ENCODE measurements at places on chromosomes 2 and 18. TPM values are rescaled to one million over a fixed set of nuclear protein-coding genes. Genes with fewer than 3 reads are reported as not detected.

DNA sequence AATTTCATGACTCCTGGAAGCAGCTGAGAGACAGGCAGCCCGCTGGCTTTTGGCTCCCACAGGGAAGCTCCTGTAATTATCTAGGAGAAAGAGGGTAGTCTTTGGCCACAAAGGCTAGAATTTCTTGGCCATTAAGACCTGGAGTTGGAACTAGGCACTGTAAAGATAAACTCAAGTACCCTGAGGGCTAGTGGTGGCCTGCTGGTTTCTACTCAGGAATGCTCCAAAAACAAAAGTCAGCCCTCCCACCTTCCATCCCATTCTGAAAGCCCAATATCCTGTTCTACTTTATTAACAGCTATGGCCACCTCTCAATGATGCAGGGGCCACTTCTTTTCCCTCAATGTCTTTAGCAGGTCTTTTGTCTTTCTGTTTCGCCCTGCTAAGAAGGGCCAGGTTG, 34.0 kb upstream of the CYP26B1 start:
- no peak for DNase-seq

GRCh38 chr18:25239151-25239550, 112.8 kb downstream of the ZNF521 start:
- no peak for DNase-seq

GRCh38 chr18:28793901-28794300, 617.0 kb upstream of the CDH2 start:
- DNase-seq, result no peak

- no peak for DNase-seq
These were observed 207.8 kb downstream of the RND3 start for GRCh38 chr2:150279686-150280085.

DNA sequence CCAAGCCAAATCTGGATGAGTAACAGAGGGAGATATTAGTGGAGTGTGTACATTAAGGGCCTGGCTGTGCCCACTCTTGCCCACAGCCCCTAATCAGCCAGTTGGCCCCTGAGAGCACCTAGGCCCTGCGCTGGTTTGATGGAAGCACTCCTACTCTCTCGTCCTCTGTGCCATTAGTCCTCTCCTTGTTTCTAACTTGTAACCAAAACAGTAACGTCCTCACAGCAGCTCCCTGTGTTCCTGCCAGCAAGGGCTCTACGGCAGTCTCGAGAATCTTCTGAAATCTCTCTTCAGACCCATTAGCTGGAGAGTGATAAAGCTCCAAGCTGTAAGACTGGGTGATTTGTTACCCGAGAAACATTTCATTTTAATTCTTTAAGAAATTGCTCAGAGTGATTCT, 76.1 kb downstream of the LRRC30 start:
- DNase-seq, result no peak

GRCh38 chr2:3249476-3249962, 128.1 kb downstream of the EIPR1 start:
- DNase-seq, result no peak

DNA sequence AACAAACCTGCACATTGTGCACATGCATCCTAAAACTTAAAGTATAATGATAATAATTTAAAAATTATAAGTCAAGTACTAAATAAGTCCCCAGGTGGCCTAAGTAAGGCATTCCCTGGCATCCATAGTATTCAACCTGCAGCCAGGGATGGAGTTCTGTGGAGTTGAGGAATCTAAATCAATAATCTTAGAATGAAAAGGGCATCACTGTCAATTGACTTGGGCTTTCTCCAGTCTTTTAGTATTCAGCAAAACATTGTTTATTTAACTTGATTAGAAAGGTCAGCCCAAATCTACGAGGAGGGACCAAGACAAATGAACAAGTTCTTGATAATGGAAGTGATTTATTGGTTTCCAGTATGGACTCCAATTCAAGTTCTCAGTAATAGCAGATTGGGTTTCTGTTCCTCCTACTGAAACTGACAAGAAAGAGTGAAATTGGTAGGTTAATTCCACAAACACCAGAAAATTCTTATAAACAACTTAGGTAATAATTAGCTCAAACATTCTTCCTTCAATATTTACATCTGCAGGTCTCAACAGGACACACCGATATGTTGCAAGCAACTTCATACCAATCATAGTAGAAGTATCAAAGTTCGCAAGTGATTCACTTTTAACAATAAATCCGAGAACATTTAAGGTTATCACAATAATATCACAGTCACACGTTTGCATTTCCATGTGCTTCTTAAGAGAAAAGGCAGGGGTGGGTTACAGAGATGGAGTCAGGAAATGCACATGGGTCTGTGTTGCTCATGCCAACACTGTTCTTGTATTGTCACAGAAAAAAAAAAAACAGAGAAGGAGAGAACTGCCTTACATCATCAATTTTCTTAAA, 51.7 kb upstream of the EHBP1 start:
- no peak for DNase-seq

DNA sequence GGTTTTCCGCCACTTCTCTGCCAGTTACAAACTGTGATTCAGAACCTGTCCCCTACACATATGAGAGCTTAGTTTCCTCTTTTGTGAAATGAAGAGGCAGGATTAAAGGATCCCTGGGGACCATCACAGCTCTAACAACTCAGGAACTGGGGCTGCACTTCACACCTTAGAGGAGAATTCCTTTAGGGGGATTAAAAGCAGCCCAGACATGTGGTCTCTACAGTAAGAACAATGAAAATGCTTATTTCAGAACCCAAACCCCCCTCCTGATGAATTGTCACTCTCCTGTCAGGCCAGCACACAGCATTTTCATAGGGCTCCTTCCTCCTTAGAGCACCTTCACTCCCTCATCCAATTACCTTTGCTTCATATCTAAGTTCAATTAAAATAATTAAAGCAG, 101.5 kb upstream of the NEDD4L start:
- DNase-seq, result no peak

DNA sequence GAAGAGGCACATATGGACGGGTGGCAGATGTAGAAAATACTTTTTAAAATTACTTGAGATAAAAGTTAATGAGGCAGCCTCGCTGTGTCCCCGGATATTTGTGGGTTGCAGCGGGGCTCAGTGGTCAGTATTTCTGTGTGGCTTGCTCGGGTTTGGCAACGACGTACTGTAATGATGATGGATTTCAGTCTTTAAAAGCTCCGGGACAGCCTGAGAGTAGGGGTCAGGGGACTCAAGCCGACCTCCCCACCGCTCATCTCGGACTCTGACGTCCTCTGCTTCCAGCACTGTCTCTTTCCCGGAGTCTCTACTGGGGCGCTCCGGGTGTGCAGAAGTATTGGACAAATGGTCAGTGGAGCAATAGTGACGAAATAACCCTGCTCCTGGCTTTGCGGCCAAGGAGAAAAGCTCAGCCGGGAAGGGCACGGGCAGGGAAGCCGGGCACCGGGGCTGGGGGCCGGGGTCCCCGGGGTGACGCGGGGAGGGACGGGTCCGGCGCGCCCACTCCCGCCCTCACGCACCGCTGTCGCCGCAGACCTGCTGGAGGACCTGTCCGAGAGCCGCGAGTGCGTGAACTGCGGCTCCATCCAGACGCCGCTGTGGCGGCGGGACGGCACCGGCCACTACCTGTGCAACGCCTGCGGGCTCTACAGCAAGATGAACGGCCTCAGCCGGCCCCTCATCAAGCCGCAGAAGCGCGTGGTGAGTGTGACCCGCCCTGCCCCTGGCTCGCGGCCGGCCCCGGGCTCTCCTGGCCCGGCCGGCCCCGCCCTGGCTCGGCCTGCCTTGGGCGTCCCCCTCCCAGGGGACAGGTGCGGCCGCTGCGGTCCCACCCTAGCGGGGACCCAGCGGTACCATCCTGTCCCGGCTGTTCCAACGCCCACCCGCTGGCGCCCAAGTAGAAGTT, 7.3 kb downstream of the GATA6 start:
- DNase-seq, result no peak

DNA sequence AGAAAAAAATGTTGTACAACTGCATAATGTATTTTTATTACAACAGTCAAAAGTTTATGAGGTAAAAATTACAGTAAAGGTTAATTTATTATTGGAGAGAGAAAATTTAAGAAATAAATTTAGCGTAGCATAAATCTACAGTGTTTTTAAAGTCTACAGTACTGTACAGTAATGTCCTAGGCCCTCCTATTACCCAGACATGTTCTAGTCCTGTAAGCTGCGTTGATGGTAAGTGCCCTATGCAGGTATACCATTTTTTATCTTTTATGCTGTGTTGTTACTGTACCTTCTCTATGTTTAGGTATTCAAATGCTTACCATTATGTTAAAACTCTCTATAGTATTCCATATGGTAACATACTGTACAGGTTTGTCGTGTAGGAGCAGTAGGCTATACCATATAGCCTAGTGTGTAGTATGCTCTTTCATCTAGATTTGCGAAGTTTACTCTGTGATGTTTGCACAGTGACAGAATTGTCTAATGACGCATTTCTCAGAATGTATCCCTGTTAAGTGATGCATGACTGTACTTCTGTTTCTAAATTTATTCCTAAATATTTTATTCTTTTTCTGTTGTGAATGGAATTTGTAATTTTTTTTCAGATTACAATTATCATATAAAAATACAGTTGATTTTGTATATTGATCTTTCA, 24.5 kb downstream of the ABI2 start:
- DNase-seq, result no peak

DNA sequence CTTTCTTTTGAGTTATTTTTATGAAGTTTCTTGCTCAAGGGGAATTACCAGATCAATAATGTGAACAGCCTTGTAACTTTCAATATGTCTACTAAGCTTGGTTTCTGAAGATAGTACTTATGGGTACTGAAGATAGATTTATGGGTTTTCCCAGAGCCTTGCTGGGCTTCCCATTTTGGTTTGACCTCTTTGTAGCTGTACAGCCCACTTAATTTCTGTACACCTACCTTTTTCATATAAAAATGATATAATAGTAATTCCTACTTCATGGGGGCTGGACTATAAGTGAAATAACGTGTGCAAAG, 22.2 kb downstream of the IL1R2 start:
- DNase-seq, result no peak

- DNase-seq, result no peak
These were observed 523.1 kb downstream of the XIRP2 start for GRCh38 chr2:167411367-167411766.

- DNase-seq, result no peak
These were observed 286.5 kb downstream of the PHLPP1 start for GRCh38 chr18:63001861-63002260.

DNA sequence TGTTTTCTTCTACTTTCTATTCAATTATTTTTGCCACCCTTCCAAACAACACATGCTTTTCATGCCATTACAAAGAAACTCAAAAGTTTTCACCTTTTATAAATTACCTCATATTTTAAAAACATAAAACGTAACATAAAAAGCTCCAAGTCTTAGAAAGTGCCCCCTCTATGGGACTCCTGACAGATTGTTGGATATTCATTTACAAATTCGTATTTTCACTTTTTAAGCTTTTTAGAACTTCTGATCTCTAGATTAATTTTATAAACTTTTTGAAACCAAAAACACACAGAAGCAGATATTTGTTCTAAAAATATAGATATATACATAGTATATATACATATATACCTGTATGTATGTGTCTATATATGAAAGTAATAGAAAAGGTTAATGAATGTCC, 1.5 kb downstream of the COL5A2 start:
- no peak for DNase-seq

DNA sequence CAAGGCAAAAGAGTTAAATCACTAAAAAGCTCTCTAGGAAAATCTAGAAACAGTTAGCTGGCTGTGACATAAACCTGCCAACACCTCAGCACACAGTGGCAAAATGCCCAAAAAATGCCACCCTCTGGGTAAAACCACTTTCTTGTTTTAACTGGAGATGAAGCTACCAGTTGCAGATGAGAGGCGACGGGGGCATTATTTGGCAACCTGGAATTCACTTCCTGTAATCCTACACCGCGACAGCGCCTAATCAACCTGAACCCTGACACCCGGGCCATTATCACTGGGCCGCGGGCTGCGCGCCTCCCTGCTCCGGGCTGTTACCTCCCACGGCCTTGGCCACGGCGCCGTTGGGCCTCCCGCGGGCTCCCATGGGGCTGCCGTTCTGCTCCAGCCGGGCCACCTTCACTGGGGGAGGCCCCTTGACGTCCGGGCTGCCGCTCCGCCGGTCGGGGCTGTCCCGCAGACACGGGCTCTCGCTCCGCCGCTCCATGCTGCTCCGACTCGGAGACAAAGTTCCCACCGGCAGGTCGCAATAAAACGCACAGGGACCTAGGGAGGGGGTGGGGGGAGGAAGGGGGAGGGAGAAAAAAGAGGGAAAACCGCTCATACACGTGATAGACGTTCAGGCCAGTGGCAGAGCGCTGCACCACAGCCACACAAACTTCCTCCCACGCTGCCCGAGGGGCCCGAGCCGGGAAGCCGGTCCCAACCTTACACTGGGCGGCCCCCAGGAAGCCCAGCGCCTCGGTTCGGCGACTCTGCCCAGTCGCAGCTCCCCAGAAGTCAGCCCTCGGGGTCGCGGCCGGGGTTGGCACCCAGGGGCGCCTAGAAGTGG, 2.0 kb downstream of the SATB2 start:
- DNase-seq, result no peak

DNA sequence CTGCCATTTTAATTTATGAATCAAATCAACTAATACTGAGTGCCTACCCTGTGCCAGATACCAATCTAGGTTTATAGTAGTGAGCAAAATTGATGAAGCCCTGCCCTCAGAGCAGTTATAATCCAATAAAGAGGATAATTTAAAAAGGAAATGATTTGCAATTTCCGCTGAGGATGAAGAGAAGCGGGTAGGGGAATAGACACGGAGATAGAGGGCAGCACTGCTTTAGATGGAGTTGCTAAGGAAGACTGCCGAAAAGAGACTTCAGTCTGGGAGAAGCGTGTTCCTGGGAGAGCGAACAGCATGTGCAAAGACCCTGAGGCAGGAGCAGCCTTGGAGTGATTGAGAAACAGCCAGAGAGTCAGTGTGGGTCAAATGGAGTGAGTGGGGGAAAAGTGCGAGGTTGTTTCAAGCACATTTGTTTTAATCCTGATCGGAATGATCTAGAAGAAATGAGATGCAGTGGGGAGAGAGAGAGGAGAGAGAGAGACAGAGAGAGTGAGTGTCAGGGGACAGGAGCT, 12.4 kb downstream of the LAMA3 start:
- DNase-seq, result no peak

DNA sequence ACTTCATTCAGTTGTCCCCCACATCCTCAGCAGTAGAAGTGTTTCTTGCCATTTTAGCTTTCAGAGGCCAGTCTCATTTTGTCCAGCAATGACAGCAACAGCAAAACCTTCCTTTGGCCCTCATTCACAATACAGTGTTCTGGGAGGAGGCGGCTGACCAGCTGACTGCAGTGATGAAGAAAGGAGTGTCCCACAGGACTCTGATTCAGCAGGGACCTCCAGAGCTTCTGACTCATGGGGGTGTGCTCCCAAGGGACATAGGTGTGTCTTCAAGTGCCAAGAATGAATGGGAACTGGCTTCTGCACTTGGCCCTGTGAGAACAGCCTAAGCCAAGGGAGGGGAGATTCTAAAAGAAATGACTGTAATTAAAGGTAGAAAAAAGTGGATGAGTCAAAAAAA, 147.0 kb upstream of the PELI1 start:
- DNase-seq, result no peak

GRCh38 chr2:165535471-165535870, 66.0 kb downstream of the CSRNP3 start:
- no peak for DNase-seq

GRCh38 chr2:84912984-84913383, 7.5 kb downstream of the TMSB10 start:
- no peak for DNase-seq

CFAP65 gene
- total RNA-seq, result not detected

POTEF gene
- total RNA-seq, result not detected

CFAP221 gene
- not detected for total RNA-seq

AP1S3 gene
- total RNA-seq, result not detected

ARHGAP28 gene
- total RNA-seq, result 8.7 TPM

EPB41L3 gene
- total RNA-seq, result 138 TPM

SKA1 gene
- 1.2 TPM for total RNA-seq

TFCP2L1 gene
- total RNA-seq, result 3.5 TPM

AQP12B gene
- not detected for total RNA-seq
